Activated T-cell treated with anti-CD3 and anti-CD28 coated beads for 48 hours (primary cell): ENCODE measurements at places on chromosomes 2 and 18.

DNA sequence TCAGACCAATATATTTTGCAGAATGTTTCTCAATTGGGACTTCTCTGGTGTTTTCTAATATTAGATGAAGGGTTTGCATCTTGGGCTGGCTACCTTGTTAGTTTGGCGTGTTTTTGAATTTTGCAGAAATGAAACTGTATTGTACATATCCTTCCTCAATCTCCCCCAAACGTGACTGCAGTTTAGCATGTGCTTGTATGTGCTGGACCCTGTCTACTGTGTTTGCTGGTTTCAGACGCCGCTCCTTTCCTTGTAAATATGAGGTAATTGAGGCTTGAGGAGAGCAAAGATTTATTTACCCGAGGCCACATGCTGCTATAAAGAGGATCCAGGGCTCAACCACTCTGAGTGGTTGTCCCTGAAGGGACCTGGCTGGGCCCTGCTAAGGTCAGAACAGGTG lies 57.2 kb downstream of the NGEF start:
- DNase-seq, result no peak

DNA sequence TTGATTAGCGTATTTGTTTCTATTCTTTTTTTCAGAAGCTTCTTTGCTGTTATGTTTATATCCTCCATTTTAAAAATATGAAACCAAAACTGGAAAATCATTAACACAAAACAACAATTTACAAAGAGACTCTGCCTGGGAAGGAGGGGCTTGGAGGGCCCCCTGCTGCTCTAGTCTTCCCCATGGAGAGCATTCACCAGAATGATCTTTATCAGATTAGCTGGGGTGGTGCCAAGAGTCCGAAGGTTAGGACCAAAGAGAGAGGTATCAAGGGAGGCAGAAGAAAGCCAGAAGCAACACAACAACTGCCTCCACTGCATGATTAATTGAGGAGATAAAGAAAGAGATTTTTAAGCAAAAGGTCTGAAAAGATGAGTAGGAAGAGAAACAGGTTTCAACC lies 218.6 kb downstream of the IRS1 start:
- no peak for DNase-seq

GRCh38 chr2:45904946-45905631 lies 253.6 kb downstream of the PRKCE start:
- no peak for DNase-seq

DNA sequence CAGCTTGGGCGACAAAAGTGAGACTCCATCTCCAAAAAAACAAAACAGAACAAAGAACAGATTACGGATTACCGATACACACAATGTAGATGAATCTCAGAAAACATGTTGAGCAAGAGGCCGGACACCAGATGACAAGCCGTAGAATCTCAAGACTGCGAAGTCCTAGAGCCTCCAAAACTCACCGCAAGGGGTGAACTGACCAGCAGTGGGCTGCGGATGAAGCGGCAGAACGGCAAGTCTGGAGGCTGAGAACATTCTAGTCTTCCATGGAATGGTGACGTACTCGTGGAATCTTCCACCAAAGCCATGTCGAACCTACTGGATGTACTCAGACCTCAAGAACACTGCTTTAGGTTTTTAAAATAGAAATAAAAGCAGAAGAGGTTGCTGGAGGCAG lies 198.8 kb downstream of the NDUFA10 start:
- DNase-seq, result no peak
